ENCODE measurements at places on chromosomes 12 and 14.

DNA sequence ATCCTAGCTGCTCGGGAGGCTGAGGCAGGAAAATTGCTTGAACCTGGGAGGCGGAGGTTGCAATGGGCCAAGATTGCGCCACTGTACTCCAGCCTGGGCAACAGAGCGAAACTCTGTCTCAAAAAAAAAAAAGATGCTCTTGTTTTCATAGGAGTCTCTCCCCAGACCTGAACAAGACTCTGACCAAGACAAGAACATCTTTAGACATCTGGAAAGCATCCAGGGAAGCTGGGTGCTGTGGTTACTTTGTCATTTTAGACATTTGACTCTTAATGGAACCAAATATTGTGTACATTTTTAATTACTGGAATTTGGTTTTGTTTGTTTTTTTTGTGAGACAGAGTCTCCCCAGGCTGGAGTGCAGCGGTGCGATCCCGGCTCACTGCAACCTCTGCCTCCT, 21.1 kb upstream of the ATF1 start:
- DNase-seq, result no peak

- DNase-seq, result no peak
Observed at GRCh38 chr12:108282160-108282559, 57.0 kb downstream of the CMKLR1 start.

DNA sequence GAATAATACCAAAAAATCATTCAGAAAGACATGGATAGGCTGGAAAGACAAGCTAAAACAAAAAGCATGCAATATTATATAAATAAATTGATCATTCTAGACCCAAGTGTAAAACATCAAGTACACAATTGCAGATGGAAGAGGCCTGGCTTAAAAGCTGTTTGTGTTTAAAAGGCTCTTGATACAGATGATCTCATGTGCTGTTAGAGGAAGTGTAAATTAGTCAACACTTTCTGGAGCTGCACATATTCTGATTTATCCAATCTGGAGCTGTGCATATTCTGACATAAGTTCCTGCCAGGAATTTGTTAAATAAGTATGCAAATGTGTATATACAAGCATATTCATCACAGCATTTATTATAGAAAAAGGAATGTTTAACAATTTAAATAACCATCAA, 273.1 kb downstream of the RPS29 start:
- no peak for DNase-seq

DNA sequence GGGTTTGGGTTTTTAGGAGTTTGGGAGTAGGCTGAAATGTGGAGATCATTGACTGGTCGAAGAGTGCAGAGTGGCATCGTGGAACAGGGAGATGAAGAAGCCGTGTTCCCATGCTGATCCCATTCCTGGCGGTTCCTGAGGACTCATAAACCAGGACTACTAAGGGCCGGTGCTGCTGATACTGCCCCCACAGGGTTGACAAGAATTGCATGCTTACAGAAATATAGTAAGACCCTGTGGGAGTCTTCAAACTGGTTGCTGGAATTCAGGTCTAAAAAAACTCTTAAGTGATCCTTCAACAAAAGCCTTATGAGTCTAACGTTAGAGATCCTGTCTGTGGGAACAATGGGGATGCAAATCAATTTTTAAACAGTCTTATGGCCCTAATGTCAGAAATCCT, 64.0 kb upstream of the ARHGAP5 start:
- DNase-seq, result no peak

DNA sequence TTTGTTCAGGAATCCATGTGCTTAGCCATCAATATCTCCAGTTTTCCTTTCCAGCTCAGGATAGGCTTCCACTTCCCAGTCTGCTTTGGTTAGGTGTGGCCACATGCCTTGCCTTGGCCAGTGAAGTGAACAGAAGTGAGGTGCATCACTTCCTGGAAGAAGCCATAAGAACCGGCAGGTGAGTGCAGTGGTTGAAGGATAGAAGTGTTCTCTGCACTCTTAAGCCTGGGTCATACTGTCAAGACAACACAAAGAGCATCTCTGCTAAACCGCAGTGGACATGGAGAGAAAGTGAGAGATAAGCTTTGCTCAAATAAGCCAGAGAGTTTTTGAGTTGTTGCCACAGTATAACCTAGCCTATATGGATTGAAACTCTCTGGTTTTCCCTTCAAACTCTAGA, 11.4 kb downstream of the GNG2 start:
- no peak for DNase-seq

- no peak for DNase-seq
Observed at GRCh38 chr12:66552716-66553115, 126.2 kb downstream of the GRIP1 start.

DNA sequence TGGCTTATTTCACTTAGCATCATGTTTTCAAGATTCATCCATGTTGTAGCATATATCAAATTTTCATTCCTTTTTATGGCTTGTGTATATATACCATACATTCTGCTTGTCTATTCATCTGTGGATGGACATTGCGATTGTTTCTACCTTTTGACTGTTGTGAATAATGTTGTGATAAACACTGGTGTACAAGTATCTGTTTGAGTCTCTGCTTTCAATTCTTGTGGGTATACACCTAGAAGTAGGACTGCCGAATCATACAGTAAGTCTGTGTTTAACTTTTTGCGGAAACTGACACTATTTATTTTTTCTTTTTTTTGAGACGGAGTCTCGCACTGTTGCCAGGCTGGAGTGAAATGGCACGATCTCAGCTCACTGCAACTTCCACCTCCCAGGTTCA, 19.6 kb upstream of the RPS6KA5 start:
- DNase-seq, result no peak

DNA sequence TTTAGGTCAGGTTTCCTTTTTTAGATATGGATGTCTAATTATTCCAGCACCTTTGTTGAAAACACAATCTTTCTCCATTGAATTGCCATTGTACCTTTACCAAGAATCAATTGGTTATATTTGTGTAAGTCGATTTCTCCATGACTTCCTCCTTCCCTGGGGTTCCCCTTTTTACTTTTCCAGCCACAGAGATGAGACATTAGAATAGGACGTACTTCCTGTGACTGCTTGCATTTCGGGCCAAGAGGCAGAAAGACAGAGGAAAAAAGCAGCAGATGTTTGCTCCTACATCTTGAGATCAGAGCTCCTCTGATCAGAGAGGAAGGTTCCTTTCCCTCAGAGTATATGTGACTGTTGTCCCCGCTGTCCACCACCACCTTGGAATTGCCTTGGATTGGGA, 453.7 kb upstream of the RGS6 start:
- DNase-seq, result no peak

DNA sequence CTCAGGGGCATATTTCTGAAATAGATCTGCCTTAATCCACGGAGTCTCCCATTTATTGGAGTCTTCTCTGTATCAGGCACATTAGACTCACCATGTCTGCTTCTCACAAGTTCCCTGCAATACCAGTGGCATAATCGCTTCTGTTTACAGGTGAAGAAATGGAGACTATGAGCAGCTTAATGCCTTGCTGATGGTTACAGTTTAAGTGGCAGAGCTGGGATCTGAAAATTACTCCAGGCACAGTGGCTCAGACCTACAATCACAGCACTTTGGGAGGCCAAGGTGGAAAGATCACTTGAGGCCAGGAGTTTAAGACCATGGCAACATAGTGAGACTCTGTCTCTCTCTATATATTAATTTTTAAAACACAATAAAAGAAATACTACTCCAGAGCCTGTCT, 7.3 kb upstream of the RIC8B start:
- no peak for DNase-seq

GRCh38 chr14:95068080-95068479, 89.2 kb downstream of the DICER1 start:
- DNase-seq, result no peak

DNA sequence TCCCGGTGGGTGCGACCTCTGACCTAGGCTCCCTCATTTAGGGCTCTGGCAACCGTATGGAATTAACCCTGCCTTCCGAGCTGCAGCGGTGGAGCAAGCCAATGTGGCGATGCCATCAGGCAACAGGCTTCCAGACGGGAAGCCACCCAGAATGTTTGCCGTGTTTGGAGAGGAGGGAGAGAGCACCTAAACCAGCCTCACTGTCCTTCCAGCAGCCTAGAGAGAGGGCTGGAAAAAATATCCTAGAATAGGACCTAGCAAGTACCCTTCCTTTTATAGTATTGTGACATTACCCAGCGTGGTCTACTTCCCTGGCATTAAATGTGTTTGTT, 287 bp upstream of the SLC2A13 start:
- no peak for DNase-seq

DNA sequence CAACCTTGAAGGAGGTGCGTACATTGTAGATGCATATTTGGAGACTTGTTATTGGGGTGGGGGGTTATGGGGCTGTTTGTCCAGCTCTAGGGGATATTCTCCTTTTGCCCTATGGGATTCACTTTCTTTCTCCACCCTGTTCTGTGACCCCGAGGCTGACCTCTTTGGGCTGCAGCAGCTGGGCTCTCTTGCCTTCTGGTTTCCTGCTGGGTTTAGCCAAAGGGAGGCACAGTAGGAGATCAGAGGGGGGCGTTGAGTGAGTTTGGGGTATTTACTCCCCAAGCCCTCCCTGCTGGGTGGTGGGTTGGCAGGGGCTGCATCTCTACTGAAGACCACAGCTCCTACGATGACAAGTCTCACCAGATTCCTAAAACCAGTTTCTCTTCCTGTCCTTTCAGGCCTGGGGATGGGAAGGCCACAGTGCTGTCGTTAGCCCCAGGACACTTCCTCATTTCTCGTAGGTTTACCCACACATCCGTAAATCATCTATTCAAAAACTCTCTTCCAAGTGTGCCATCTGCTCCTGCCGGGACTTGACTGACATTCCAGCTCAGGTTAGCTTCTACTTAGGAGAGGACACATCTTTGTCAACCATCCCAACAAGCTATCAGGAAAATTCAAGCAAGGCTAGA, 127.1 kb downstream of the TMEM30B start:
- DNase-seq, result no peak

- no peak for DNase-seq
Observed at GRCh38 chr12:40342010-40342409, 117.2 kb downstream of the LRRK2 start.

DNA sequence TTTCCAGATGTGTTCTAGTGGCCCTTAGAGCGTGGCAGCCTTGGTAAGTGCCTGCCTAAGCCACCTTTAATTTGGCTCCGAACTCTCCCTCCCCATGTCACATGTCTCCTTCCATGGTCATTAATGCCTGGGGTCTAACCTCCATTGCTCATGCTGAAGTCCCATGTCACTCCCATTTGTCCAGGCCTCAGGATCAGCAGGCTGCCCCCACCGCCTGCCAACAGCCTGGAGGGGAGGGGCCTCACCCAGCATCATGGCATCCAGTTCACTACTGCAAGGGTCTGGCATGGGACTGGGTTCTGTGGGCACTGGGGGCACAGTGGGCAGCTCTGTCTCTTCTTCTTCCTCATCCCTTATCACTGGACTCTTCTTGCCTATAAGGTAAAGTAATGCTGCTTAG, 4.4 kb downstream of the MMP19 start:
- no peak for DNase-seq

- no peak for DNase-seq
Observed at GRCh38 chr12:87270919-87271318, 758.3 kb downstream of the C12orf50 start.

GRCh38 chr14:21974741-21975140, 301.1 kb upstream of the OR4E1 start:
- no peak for DNase-seq
